PC-3 (cell line): ENCODE measurements at places on chromosomes 12 and 14. TPM values are rescaled to one million over a fixed set of nuclear protein-coding genes. Genes with fewer than 3 reads are reported as not detected.

DNA sequence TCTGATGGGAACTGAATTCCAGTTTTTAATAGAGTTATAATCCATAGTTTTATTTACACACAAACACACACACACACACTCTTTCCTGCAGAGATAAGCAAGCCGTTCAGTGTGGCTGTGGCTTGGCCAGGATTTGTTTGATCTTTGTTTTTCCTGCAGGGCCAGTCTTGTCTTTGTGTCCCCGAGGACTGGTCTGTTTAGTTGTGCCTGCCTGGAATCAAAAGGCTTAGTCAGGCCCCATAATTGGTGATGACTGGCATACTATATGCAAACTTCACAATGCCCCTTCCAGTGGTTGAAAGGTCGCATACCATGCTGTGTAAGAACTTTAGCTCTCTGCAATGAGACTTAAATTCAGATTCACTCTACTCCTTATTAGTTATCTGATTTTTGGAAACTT is 26.0 kb downstream of the WBP11 start:
- DNase-seq: peak; percentile 86
- H3K4me1 ChIP-seq: peaks cover 32% of the 10 kb centered on the region
- no peaks in the 10 kb centered on the region for H3K27me3 ChIP-seq
- H3K36me3 ChIP-seq: no peaks in the 10 kb centered on the region
- H3K27ac ChIP-seq: peak overlapping the region; percentile 64

DNA sequence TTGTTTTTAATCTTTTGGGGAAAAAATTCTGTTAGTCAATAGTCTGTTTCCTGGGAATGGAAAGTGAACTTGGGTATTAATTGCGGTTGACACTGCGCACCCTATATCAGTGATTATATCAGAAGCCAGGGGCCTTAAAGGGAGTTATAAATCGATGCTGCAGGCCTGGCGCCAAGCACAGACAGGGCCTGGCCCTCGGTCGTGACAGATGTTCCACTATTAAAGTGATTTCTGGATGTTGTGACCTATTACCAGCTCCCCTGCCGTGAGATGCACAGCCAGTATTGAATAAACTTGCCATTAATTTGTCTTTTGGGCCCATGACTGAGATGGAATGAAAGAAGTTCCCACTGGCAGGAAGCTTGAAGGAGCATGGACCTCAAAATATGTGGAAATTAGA is 45.1 kb upstream of the KITLG start:
- H3K4me3 ChIP-seq: no peak overlapping the region
- no peak overlapping the region for H3K27ac ChIP-seq
- no peaks in the 10 kb centered on the region for H3K36me3 ChIP-seq
- H3K27me3 ChIP-seq: no peaks in the 10 kb centered on the region
- DNase-seq: no peak
- no peaks in the 10 kb centered on the region for H3K4me1 ChIP-seq

GRCh38 chr12:43841253-43841652 is 5.4 kb downstream of the TMEM117 start:
- no peak overlapping the region for H3K27ac ChIP-seq
- H3K4me3 ChIP-seq: no peak overlapping the region
- 0 out of 2 replicates have a peak, but pooled peaks cover 4% of the 10 kb centered on the region for H3K4me1 ChIP-seq

DNA sequence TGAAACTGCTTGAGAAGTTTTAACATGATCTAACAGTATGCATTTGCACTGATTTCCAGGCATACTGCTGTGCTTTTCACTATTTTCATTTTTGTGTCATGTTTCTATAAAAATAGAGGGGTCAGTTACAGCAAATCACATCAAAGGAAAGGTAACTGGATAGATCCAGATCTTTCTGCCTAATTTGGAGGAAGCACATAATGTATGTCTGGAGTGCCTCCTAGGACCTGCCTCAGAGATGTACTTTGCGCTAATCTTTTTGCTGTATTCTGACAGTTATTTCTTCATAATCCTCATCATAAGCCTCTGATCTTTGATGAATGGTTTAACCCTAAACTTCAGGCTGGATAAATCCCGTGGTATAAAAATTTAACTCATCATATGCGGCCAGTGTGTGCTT is 111.2 kb upstream of the NPAS3 start:
- H3K27ac ChIP-seq: no peak overlapping the region
- no peaks in the 10 kb centered on the region for H3K36me3 ChIP-seq
- peaks cover 21% of the 10 kb centered on the region for H3K4me1 ChIP-seq
- no peak overlapping the region for H3K4me3 ChIP-seq
- H3K27me3 ChIP-seq: no peaks in the 10 kb centered on the region

GRCh38 chr12:7374423-7375144 is 69.4 kb downstream of the CD163L1 start:
- H3K27me3 ChIP-seq: peaks cover 17% of the 10 kb centered on the region; the same call in 1 of the 2 replicates
- no peak overlapping the region for H3K27ac ChIP-seq
- peaks cover 1% of the 10 kb centered on the region; the same call in 1 of the 2 replicates for H3K4me1 ChIP-seq
- no peak overlapping the region for H3K4me3 ChIP-seq

GRCh38 chr14:86892152-86892956 is 1100.6 kb downstream of the GALC start:
- DNase-seq: peak; percentile 2
- no peak overlapping the region for H3K4me3 ChIP-seq
- no peak overlapping the region for H3K27ac ChIP-seq

- no peaks in the 10 kb centered on the region for H3K27me3 ChIP-seq
- H3K4me3 ChIP-seq: peak within 1 kb of the TSS; percentile 75
- no peak within 1 kb of the TSS for H3K27ac ChIP-seq
- DNase-seq: peak; percentile 64
Measured at GRCh38 chr12:50057000-50057841, at the start of gene ASIC1. ASIC1 (plus strand) TSS chr12:50057596; CDS start chr12:50058767, 1,171 bp downstream.

DNA sequence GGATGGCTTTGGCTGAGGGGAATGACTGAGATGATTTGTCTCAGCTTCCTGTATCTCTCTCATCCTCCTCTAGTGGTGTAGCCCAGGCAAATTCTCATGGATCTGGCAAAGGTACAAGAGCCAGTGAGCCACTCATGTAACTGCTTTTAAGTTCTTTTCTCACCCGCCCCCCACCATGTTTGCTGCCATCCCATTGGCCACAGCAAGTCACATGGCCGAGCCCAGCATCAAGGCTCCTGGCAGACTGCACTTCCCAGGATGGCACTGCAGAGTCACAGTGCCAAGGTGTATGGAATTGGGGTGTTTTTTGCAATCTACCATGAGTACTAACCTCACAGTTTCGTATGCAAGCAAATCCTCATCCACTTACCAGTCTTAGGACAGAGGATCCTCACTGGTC is 50.9 kb downstream of the CHST11 start:
- H3K36me3 ChIP-seq: no peaks in the 10 kb centered on the region
- H3K27ac ChIP-seq: no peak overlapping the region

KRT83 gene
- 0.33 and 1.1 TPM in 2 replicates for total RNA-seq

- H3K27me3 ChIP-seq: no peaks in the 10 kb centered on the region
- no peak for DNase-seq
- no peaks in the 10 kb centered on the region for H3K4me1 ChIP-seq
- no peak overlapping the region for H3K27ac ChIP-seq
- H3K4me3 ChIP-seq: no peak overlapping the region
- no peaks in the 10 kb centered on the region for H3K36me3 ChIP-seq
Measured at GRCh38 chr14:85873006-85873405, 343.1 kb downstream of the FLRT2 start.

DNA sequence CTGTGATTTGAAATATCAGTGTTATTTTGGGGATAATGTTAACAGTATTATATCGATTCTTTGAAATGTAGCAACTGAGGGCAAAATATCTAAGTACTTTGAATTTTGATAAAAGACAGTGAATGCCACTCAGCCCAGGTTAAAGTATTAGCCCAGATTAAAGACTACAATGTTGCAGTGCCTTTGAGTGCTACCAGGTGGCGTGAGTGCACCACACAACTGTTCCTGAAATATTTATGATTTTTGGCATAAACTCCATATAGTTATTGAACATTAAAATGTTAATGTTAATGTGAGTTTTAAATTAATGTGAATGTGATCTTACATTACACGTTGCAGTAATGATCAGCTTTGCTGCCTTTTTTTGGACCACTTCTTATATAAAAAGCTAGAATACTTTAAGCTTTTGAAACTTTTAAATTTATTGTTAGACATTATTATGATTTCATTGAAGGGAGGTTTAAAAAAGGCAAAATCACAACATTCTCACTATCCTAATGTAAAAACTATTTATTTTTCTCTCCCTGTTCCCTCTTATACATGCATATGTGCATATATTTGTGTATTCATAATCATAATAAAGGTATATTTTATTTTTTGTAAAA is 22.5 kb downstream of the MRPS35 start:
- 0 out of 2 replicates have a peak, but pooled peaks cover 4% of the 10 kb centered on the region for H3K4me1 ChIP-seq
- no peak overlapping the region for H3K27ac ChIP-seq
- H3K4me3 ChIP-seq: no peak overlapping the region

DNA sequence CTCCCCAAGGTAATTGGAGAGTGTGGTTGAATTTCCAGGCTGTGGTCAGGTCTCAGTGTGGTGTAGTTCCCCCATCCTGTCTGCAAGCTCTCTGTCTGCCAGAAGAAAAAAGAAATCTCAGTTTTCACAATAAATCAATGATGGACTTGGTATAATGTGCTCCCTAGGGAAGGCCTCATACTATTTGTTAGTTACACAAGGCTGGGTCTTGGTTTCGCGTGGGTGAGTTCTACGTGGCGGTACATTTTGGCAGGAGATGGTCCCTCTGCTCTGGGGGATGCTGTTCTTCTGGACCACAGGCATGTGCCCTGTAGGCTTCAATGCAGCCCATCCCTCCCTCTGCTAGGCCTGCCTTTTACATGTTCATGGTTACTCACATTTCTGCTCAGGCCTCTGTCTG is 206.4 kb upstream of the PELI2 start:
- H3K36me3 ChIP-seq: no peaks in the 10 kb centered on the region
- H3K27me3 ChIP-seq: peaks cover 67% of the 10 kb centered on the region

DMAC2L gene
- total RNA-seq: 2.3 and 18.1 TPM in 2 replicates

DNA sequence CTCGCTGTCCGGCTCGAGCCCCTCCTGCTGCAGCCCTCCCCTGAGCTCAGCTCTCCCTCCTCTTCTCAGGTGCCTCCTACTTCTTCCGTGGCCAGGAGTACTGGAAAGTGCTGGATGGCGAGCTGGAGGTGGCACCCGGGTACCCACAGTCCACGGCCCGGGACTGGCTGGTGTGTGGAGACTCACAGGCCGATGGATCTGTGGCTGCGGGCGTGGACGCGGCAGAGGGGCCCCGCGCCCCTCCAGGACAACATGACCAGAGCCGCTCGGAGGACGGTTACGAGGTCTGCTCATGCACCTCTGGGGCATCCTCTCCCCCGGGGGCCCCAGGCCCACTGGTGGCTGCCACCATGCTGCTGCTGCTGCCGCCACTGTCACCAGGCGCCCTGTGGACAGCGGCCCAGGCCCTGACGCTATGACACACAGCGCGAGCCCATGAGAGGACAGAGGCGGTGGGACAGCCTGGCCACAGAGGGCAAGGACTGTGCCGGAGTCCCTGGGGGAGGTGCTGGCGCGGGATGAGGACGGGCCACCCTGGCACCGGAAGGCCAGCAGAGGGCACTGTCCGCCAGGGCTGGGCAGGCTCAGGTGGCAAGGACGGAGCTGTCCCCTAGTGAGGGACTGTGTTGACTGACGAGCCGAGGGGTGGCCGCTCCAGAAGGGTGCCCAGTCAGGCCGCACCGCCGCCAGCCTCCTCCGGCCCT is 22.8 kb downstream of the MMP17 start:
- DNase-seq: no peak
- no peak overlapping the region for H3K27ac ChIP-seq
- H3K4me3 ChIP-seq: no peak overlapping the region
- no peaks in the 10 kb centered on the region for H3K27me3 ChIP-seq

RBP5 gene
- total RNA-seq: not detected in 2 replicates

PLEKHD1 gene
- total RNA-seq: 0.15 and 0.35 TPM in 2 replicates

MEG3 gene
- total RNA-seq: not detected in 2 replicates

GRCh38 chr12:119051474-119051873 is 70.1 kb downstream of the SRRM4 start:
- no peak for DNase-seq
- no peaks in the 10 kb centered on the region for H3K36me3 ChIP-seq
- H3K27me3 ChIP-seq: no peaks in the 10 kb centered on the region; the same call in 1 of the 2 replicates
- no peaks in the 10 kb centered on the region for H3K4me1 ChIP-seq
- no peak overlapping the region for H3K27ac ChIP-seq

DNA sequence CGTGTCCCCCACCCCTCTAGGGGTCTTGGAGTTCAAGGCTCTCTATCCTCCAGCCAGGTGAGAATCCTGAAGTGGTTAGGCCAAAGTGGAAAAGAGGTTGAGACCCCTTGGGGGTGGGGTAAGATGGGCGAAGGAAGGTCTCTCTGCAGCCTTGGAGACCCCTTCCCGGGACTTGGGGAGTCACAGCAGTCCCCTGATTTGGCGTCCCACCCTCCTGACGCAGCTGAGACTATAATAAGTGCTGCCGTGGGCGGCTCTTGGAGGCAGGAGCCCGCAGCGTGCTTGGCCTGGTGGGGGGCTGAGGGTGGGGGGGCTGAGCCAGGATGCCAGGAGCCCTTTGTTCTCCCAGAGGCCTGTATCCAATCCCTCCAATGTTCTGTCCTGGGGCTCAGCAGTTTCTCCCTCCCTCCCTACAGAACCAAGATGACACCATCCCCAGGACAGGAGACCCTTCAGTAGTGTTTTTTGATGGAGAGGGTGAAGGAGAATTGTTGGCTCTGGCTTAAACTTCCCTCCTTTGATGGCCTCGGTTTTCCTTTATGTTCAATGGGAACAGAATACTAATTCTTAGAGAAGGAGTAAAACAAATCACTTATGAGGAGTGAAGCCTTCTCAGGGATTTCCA is 1.5 kb upstream of the AGAP2 start:
- H3K36me3 ChIP-seq: no peaks in the 10 kb centered on the region
- H3K4me3 ChIP-seq: no peak overlapping the region
- no peak overlapping the region for H3K27ac ChIP-seq
- no peak for DNase-seq
- peaks cover 17% of the 10 kb centered on the region for H3K4me1 ChIP-seq

GRCh38 chr12:113314121-113314529 is 20.8 kb downstream of the SLC8B1 start:
- H3K27ac ChIP-seq: no peak overlapping the region
- peaks cover 22% of the 10 kb centered on the region for H3K36me3 ChIP-seq
- H3K4me1 ChIP-seq: no peaks in the 10 kb centered on the region
- H3K27me3 ChIP-seq: no peaks in the 10 kb centered on the region
- DNase-seq: no peak
- no peak overlapping the region for H3K4me3 ChIP-seq

DNA sequence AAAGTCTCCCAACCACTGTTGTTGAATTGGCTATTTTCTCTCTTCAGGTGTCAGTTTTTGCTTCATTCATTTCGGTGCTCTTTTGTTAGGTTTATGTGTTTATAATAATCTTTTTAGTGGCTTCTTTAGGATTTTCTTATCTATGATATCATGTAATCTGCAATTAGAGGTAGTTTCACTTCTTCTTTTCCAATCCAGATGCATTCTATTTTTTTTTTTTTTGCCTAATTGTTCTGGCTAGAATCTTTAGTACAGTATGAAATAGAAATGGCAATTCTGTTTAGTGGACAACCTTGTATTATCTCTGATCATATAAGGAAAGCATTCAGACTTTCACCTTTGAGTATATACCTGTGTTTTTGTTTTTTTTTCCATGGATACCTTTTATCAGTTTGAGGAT is 17.4 kb downstream of the CNOT2 start:
- H3K36me3 ChIP-seq: no peaks in the 10 kb centered on the region
- no peak for DNase-seq
- H3K27ac ChIP-seq: no peak overlapping the region
- H3K4me1 ChIP-seq: no peaks in the 10 kb centered on the region

DNA sequence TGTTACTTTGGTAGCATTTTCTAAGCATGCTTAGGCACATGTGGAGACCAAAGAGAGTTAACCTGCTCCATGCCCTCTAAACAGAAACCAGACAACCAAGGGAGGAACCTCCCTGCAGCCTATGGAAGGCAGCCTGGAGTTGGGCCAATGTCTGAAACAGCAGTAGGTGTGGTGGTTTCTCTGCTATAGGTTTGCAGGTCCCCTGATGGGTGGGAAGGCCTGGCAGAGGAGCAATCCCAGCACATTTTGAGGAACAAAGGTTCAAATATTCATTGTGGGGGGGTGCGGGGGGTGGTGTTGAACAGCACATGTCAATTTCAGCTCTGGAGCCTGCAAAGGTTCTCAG is 65.4 kb downstream of the DACT1 start:
- DNase-seq: no peak
- H3K36me3 ChIP-seq: no peaks in the 10 kb centered on the region
- peaks cover 82% of the 10 kb centered on the region for H3K27me3 ChIP-seq
- H3K4me3 ChIP-seq: no peak overlapping the region
- no peak overlapping the region for H3K27ac ChIP-seq
- no peaks in the 10 kb centered on the region for H3K4me1 ChIP-seq
